ENCODE measurements at places on chromosomes 3 and 15.
A peak's percentile ranks its signal among the peaks of the same experiment; 100 is the strongest.

DNA sequence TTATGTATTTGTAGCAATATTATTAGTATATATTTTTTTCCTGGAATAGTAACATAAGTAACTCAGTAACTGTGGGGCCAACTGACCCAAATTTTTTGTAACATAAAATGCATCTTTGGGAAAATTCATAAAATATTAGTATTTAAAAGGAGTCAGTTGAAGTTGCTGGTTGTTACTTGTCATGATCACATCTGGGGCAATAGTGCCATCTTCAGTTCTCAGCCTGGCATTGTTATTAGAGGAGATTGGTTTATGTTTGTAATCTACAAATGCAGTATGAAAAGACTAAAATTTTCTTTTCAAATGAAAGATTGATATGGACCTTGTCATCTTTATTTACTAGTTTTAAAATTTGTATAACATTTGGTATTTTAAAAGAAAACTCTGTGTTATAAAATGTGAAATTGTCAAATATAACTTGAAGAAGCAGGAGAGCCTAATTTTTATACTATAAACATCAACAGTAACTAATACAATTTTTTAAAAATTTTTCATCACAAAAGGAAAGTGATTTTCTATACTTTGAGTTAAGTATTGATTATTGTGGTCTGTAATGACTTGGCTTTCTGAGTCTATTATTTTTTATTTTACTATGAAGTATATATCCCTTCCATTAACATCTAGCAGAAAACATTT is 38.8 kb upstream of the MLF1 start:
- peak; percentile 50 for DNase-seq

DNA sequence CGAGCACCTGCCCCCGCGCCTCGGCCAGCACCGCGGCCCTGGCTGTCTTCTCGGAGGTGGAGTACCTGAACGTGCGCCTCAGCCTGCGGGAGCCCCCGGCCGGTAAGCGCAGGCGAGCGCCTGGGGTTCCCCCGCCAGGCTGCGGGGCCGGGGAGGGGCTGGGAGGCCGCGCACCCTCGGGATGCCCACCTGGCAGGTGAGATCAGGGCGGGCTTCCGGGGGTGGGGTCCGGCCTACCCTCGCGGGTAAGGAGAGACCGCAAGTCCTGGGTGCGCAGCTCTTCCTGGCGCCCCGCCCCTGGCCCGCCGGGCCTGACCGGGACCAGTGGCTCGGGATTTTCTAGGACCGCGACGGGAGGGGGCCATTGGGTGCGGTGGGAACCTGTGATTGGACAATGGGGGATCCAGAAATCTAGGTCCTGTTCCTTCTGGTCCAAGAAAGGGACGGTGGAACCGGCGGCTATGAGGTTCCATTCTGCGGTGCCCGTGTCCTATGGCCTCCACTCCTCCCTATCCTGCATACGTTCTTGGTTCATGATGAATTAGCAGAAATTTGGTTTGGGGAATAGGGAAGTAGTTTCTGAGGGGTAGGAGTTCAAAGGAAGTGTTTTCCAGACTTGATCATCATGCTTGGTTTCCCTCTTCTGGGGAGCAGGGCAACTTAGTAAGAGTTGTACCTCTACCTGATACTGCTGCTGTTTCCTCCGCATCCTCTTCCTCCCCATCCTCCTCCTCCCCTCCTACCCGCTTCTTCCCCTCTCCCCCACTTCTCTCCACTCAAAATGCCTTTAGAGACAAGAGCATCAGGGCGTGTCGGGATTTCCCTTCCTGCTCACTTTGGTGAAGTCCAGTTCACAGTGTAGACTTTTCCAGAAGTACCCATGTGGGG is 808 bp downstream of the ARRDC4 start:
- DNase-seq = peak; percentile 82

- no peak for DNase-seq
These were observed 10.1 kb upstream of the STIMATE start for GRCh38 chr3:52907497-52907896.

- DNase-seq = peak; percentile 44
These were observed 24.0 kb downstream of the KIF7 start for GRCh38 chr15:89630974-89631901.

DNA sequence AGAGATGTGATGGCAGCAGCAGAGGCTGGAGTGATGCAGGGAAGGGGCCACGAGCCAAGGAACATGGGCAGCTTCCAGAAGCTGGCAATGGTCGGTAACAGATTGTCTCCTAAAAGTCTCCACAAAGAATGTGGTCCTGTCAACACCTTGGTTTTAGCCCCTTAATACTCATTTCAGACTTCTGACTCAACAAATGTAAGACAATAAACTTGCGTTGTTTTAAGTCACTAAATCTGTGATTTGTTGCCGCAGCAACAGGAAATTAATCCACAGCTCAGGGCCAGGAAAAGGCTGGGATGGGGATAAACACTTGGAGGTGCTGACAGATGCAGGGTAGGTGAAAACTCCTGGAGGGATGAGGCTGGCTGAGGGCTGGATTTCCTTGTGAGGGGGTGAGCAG is 69.9 kb downstream of the OXNAD1 start:
- DNase-seq = no peak

- DNase-seq = no peak
These were observed 12.3 kb upstream of the DNAH1 start for GRCh38 chr3:52303811-52304210.

- no peak for DNase-seq
These were observed 117.4 kb downstream of the IL12A start for GRCh38 chr3:160105907-160106584.

- peak; percentile 84 for DNase-seq
These were observed 134.8 kb downstream of the MFSD1 start for GRCh38 chr3:158936530-158937113.

- no peak for DNase-seq
These were observed 58.6 kb upstream of the MNS1 start for GRCh38 chr15:56523521-56523920.

DNA sequence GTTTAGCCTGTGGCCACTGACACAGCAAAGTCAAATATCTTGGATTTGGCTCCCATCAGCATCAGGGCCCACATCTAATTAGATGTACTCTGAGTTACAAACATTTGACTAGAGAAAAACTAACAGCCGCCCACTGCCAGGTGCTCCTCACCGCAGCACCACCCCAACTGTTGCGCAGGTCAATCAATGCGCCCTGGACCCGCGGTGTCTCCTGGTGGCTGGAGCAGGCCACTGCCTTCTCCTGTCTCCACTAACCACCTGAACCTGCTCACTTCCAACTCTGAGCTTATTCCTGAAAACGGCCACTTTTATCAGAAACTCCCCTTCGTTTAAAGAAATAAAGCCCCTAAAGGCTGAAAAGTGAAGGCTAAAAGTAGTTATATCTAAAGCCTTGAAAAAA is 4.3 kb downstream of the RIOX2 start:
- peak; percentile 80 for DNase-seq

DNA sequence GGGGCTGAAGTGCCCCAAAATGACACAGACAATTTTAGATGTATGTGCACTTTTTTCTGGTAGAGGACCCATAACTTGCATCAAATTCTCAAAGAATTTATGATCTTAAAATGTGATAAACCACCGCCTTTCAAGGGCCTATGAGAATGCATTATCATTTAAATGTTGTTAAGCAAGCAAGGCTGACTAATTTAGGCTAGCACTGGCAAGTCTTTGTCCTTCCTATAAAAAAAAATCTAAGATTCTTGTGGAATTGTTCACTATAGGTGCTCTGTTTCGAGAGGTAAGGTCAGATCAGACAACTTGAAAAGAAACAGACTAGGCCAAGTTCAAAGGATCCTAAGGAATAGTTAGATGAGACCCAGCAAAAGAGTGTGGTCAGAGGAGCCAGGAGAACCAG is 128.9 kb upstream of the PHLDB2 start:
- no peak for DNase-seq

DNA sequence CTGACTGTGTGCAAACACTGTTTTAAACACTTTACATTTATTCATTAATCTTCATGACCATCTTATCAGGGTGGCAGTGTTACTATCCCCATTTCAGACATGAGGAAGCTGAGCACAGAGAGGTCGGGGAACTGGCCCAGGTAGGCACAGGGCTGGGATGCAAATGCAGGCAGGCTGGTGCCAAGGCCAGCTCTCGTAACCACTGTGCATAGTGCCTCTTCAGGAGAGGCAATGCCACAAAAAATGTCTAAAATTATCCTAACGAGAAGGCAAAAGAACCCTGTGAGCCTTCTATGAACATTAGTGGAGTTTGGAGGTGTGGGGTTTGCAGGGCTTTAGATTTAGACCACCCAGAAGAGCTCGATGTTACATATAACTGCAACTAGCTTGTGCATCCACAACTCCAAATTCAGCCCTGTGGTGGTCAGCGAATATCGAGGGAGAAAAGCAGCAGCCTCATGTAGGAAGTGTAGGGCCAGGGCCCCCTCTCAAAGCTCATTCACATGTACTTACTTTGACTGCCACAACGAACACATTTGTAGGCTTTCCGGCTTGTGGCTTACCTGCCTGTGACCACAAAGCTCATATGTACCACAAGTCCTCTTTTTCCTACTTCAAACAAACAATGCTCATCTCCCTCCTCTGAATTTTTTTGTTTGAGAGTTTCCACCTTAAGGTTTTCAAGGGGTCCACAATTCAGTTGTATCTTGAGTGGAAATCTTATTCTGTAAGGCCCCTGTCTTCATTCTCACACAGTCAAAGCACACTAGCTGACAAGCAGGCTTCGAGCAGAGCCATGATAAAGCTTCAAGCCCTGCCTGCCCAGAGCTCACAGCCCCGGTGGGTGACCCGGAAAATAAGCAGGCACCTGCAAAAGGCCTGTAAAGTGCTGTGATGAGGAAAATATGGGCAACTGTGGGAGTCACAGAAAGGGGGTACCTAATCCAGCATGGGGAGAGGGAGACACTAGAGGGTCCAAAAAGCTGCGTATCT is 722.9 kb upstream of the CFAP20DC start:
- DNase-seq = no peak

- DNase-seq = peak; percentile 95
These were observed 21.5 kb downstream of the SCN5A start for GRCh38 chr3:38627956-38628355.

DNA sequence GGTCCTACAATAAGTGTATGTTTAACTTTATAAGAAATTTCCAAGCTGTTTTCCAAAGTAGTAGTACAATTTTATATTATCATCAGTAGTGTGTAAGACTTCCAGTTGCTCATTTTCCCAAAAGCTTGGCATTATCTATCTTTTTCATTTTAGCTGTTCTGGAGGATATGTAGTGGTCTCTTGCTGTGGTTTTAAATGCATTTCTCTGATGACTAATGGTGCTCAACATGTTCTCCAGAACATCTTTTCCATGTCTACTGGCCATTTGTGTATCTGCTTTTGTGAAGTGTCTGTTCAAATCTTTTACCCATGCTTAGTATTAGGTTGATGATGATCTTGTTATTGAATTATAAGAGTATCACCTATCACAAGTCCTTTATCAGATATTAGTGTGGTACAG is 13.3 kb downstream of the BCL2A1 start:
- no peak for DNase-seq

DNA sequence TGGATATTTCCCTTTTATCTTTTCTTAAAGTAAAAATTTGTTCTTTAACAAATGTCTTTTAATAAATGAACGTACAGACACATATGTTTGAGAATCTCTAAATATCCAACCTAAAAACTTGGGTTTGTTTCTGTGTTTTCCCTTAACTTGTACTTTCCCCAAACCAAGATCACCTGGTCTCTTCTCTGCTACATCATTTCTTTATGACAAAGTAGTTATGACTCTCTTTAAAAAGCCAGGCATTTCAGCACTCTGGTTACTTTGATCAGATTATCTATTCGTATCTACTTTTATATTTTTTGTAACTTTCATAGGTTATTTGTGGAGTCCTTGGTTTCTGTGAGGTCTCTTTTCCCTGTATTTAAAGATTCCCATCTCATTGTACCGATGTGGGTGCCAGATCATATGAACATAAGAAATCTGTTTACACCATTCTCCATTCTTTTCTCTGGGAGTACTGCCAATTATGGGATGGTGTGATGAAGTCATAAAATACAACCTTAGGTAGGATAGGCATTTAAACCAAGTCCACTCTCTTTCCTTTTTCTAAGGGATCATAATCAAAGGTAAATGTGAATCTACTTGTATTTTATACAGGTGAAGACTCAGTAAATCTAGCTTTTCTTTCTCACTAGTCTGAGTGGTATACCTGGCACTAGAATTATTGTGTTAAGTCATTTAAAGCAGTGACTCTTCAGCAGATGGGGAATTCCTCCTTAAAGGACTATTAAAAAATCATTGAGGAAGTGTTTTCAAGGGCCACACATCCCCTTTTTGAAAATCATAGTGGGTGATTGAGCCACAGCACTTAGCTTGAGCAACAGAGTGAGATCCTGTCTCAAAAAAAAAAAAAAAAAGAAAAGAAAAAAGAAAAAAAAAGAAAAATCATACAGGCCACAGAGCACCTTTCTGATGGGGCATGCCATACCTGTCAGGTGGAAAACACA is 12.4 kb upstream of the NFKBIZ start:
- DNase-seq = no peak

- DNase-seq = no peak
These were observed 7.4 kb upstream of the FGF7 start for GRCh38 chr15:49415638-49416037.

DNA sequence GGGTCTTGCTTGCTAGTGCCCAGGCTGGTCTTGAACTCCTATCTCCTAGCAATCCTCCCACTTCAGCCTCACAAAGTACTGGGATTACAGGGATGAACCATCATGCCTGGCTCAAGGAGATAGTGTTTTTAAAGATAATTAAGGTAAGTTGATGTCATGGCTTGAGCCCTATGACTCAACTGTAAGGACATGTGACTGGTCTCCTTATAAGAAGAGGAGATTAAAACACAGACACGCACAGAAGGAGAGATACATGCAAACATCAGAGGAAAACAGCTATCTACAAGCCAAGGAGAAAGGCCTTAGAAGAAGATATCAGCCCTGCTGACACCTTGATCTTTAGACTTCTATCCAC is 220.4 kb upstream of the GADL1 start:
- no peak for DNase-seq

DNA sequence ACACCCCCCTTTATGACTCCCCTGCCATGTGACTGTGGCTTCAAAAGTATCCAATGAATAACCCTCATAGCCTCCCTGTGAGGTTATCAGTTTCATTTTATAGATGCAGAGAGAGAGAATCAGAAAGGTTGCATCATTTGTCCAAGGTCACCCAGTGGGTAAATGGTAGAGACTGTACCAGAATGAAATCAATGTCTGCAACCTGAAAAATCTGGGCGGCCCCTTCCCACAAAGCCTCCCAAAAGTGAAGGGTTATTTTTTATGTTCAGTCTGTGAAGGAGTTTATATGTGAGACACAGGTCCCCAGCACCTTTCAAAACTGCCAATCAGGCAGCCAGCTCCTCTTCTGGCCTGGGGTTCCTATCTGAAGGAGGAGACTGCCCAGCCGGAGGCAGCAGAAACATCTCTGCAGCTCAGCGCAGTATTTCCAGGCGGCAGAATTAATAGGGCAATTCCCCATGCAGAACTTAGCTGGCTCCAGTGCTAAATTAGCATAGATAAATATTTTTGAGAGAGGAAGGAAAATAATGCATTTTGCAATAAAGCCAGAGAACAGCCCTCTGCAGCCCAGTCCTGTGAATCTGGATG is 130.8 kb upstream of the PRR20G start:
- DNase-seq = peak; percentile 32

- no peak for DNase-seq
These were observed 7.1 kb downstream of the RAD51 start for GRCh38 chr15:40702077-40702476.

Data from endodermal cell (in vitro differentiated cells).